Natural killer cell (primary cell): ENCODE measurements at places on chromosomes 16 and 17. TPM values are rescaled to one million over a fixed set of nuclear protein-coding genes. Genes with fewer than 3 reads are reported as not detected.

- H3K36me3 ChIP-seq, result no peaks in the 10 kb centered on the region
- peak overlapping the region; percentile 50 for H3K4me3 ChIP-seq
- no peak for DNase-seq
- peaks cover 16% of the 10 kb centered on the region for H3K4me1 ChIP-seq
- no peaks in the 10 kb centered on the region for H3K27me3 ChIP-seq
- peak overlapping the region; percentile 26 for H3K27ac ChIP-seq
Observed at GRCh38 chr17:64129515-64129764, 504 bp downstream of the ERN1 start.

DNA sequence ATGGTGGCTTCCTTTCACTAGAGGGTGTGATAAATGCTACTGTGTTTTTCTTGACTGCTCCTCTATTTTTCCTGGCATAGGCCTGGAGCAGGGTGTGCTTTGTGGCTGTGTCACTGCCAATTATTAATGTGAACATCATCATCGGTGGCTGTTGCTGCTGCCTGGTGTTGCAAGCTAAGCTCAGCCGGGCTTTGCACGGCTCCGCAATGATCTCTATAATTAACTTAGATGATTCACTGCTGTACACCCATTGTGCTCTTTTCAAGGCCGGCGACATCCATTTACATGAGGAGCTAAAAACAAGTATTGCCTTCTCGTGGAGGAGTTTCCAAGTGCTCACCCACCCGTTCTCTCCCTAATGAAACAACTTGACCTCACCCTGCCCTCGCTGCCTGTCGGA lies 160.1 kb upstream of the IRX3 start:
- no peak overlapping the region for H3K27ac ChIP-seq
- no peak overlapping the region for H3K4me3 ChIP-seq
- no peaks in the 10 kb centered on the region for H3K4me1 ChIP-seq
- no peaks in the 10 kb centered on the region for H3K27me3 ChIP-seq

DNA sequence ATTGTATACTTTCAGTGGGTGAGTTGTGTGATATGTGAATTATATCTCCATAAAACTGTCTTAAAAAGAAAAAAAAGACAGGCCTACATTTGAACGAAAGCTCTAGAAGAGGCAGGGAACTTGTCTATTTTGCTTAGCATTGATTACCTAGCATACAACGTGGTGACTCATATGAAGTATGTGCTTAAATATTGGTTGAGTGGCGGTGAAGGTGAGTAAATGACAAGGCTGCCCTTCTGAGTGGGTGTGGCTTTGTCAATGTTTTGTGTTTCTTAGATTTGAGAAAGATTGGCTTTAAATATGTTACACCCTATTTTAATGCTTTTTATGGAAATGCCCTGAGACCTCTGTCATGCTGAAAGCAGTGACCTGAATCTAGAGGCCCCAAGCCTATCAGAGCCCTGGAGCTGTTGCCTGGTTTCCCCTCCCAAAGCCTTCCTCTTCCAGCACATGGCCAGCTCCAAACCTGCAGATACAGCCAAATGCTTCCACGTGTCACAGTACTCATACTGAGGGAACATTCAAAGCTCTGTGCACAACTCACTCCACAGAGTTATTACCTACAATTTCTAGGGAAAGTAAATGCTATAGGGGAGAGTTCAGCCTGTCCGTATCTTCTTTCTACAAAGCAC lies 260.0 kb downstream of the PHKB start:
- no peaks in the 10 kb centered on the region for H3K36me3 ChIP-seq
- H3K27me3 ChIP-seq, result no peaks in the 10 kb centered on the region
- no peaks in the 10 kb centered on the region for H3K4me1 ChIP-seq
- H3K27ac ChIP-seq, result no peak overlapping the region
- no peak overlapping the region for H3K4me3 ChIP-seq
- no peak for DNase-seq

DNA sequence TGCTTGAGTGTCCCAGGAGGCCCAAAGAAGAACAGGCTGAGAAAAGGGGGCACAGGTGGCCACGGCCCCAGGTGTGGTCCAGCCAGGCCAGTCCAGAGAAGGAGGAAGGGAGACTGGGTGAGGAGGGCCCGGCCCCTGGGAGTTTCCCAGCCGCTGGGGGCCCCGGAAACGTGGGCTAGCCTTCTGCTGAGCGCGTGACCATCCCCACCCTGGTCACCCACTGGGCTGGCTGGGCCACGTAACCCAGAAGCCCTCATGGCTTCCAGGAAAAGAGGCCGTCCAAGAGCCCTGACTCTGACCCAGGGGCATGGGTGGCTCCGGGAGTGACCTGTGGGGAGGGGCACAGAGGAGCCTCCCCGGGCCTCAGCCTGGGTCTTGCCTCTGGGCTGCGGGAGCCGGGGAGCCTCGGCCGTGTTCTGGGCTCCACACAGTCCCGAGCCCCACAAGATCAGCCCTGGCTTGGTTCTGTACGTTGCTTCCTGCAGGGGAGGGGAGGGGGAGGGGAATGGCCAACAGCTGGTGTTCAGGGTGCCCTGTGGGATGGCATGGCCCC lies 29.8 kb upstream of the ACSF3 start:
- H3K27me3 ChIP-seq, result no peaks in the 10 kb centered on the region
- H3K4me1 ChIP-seq, result peaks cover 28% of the 10 kb centered on the region
- DNase-seq, result no peak

GRCh38 chr17:29412780-29413565 lies 22.8 kb downstream of the TAOK1 start:
- no peak overlapping the region for H3K4me3 ChIP-seq
- H3K27me3 ChIP-seq, result no peaks in the 10 kb centered on the region
- H3K27ac ChIP-seq, result no peak overlapping the region
- no peak for DNase-seq
- H3K4me1 ChIP-seq, result no peaks in the 10 kb centered on the region

DNA sequence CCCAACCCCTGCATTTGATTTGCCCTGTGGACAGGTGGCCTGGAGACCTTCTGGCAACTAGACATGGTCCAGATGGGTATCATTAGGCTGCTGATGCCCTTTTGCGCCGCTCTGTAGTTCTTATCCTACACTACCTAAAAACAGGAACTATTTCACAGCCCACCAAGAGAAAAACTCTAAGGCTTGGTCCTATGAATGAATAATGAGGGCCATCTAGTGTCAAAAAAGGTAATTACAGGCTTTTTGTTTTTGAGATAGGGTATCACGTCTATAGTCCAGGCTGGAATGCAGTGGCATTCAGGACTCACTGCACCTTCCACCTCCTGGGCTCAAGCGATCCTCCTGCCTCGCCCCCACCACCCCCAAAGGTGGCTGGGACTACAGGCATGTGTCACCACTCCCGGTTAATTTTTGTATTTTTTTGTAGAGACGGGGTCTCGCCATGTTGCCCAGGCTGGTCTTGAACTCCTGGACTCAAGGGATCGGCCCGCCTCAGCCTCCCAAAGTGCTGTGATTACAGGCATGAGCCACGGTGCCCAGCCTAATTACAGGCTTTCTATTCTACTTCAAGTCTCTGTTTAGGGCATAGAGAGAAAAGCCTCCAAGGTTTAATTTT lies 20.9 kb downstream of the COIL start:
- no peak overlapping the region for H3K27ac ChIP-seq
- H3K4me3 ChIP-seq, result no peak overlapping the region
- no peaks in the 10 kb centered on the region for H3K4me1 ChIP-seq
- H3K36me3 ChIP-seq, result peaks cover 44% of the 10 kb centered on the region

GRCh38 chr16:606656-607307 lies 16.9 kb downstream of the RAB40C start:
- no peaks in the 10 kb centered on the region for H3K36me3 ChIP-seq
- H3K27me3 ChIP-seq, result no peaks in the 10 kb centered on the region
- H3K4me1 ChIP-seq, result peaks cover 9% of the 10 kb centered on the region
- no peak overlapping the region for H3K27ac ChIP-seq

Gene GUCY2D
- total RNA-seq, result not detected

- H3K4me3 ChIP-seq, result no peak overlapping the region
- no peak for DNase-seq
- H3K4me1 ChIP-seq, result no peaks in the 10 kb centered on the region
- no peaks in the 10 kb centered on the region for H3K36me3 ChIP-seq
Observed at GRCh38 chr17:19321481-19322128, 40.9 kb downstream of the B9D1 start.

Gene TUBD1
- total RNA-seq, result 8.4 TPM

GRCh38 chr17:62902531-62903220 lies 63.4 kb upstream of the TANC2 start:
- no peaks in the 10 kb centered on the region for H3K36me3 ChIP-seq
- no peak overlapping the region for H3K4me3 ChIP-seq
- no peaks in the 10 kb centered on the region for H3K27me3 ChIP-seq
